ENCODE measurements at places on chromosomes 13 and 19. TPM values are rescaled to one million over a fixed set of nuclear protein-coding genes. Genes with fewer than 3 reads are reported as not detected.

Gene ZNF99
- not detected for total RNA-seq

Gene FUT6
- 0.55 TPM for total RNA-seq

Gene MBD3L3
- total RNA-seq: not detected

Gene SLC1A6
- total RNA-seq: 2.9 TPM

Gene PSG5
- 0.43 TPM for total RNA-seq

Gene CYP2A6
- not detected for total RNA-seq

Gene PTPRH
- 21.4 TPM for total RNA-seq

Gene CNN1
- total RNA-seq: 0.44 TPM

Gene TMEM259
- 155 TPM for total RNA-seq

Gene PDE4C
- total RNA-seq: 2.2 TPM

DNA sequence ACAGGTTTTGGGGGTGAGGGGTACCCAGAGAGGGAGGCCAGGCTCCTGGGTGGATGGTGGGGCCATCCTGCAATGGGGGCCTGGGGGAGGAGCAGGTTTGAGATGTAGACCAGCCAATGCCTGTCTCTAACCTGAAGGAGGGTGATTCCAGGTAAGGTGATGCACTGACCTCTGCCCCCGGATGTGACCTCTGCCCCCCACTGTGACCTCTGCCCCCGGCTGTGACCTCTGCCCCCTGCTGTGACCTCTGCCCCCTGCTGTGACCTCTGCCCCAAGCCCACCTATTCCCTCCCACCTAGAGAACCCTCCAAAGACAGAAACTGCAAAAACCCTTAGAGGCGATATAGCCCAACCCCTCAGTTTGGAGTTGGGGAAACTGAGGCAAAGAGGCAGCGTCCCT, 10.3 kb upstream of the SPACA4 start:
- DNase-seq: no peak

GRCh38 chr13:45604892-45605291, 10.6 kb downstream of the ERICH6B start:
- DNase-seq: no peak

DNA sequence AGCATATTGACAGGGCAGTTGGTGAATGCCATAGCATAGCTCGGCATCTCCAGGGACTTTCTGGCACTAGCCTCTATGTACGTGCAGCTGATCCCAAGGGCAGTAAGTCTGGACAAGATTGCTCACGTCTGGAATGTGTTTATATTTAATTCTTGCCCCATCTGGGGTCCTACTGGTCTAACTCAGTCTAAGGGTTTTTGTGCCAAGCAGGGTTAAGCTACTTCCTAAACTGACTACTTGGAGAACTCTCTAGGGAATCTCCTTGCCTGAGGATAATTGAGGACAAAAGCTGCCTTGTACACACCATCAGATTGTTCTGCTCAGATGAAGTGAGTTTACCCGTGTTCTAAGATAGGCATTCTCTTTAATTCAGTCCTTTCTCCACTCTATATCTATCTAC, 358.1 kb downstream of the MYO16 start:
- no peak for DNase-seq

GRCh38 chr19:10021863-10022262, 8.6 kb downstream of the RDH8 start:
- peak; percentile 25 for DNase-seq

DNA sequence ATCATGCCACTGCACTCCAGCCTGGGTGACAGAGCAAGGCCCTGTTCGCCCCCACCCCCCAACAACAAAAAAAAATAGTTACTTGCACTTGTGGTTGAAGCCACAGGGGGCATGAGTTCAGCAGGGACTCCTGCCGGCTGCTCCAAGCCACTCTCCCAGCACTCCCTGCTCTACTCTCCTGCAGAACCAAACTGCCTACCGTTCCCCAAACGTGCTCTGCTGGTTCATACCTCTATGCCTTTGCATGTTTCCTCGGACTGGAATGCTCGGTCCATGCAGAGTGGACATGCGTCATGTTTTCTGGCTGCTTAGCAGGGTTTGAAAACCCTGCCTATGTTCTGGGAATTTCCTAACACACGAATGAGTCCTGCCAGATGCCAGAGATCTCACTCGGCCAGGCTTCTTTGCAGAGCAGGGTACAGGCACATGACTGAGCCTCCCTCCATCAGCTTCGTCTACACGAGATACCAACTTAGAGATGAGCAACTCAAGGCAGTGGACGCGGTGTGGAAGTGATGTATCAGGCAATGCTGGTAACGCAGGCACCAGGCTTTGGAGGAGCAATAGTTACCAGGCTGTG, 8.5 kb upstream of the SLC25A15 start:
- no peak for DNase-seq

DNA sequence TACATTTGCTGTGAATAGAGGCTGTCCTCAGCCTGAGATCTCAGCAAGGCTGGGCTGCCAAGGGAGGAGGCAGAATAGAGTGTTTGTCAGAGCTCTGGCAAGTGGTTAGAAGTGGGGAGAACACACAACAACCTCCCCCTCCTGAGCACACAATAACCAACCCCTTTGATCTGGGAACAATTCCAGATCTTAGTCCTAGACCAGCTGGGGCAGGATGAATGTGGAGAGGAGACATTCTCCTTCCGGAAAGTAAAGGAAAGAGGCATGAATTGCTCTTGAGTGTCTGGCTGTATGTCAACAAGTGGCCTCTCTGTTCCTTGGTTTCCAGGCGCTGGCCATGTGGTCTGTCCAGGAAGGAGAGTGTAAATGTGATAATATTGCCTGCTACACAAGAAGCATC, 114.9 kb upstream of the TMTC4 start:
- DNase-seq: no peak

DNA sequence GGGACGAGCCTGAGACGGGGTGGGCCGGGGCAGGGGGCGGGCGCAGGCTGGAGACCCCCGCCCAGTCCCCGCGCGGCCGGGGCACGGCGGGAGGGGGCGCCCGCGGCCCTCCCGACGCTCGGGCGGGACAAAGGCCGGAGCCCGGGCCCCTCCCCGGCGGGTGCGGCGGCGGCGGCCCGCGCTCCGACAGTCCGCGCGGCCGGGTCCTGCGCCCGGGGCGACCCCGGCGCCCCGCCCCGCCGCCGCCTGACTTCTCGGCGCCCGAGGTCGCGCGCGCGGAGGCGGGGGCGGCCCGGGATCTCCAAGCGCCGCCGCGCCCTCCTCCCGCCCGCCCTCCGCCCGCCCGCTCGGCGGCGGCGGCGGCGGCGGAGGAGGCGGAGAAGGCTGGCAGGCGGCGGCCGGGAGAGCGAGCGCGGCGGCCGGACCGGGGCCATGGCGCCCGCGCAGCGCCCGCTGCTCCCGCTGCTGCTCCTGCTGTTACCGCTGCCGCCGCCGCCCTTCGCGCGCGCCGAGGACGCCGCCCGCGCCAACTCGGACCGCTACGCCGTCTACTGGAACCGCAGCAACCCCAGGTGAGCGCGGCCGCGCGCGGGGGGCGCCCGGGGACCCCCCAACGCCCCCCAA, at the start of gene EFNA2:
Gene EFNA2, plus strand, starts transcription at position 137 of the 624 bp plus-strand sequence. Its CDS starts 296 bp downstream, at position 433.
- DNase-seq: no peak

DNA sequence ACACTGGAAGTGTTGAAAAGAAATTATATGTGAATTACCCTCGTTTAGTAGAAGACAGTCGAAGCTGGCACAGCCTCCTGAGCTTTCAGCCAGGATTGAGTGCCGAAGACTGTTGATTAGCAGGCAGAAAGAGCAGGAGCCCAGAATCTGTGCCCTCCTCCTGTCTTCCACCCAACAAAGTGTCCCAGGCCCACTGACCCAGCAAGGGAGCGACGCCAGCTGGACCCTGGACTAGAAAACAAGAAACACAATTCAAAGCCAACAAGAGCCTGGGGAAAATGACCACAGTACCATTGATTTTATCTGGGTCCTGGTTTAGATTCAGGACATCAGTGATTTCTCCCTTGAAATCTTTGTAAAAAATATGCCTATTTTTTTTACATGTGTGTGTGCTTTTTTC, 120.7 kb downstream of the RXFP2 start:
- no peak for DNase-seq

DNA sequence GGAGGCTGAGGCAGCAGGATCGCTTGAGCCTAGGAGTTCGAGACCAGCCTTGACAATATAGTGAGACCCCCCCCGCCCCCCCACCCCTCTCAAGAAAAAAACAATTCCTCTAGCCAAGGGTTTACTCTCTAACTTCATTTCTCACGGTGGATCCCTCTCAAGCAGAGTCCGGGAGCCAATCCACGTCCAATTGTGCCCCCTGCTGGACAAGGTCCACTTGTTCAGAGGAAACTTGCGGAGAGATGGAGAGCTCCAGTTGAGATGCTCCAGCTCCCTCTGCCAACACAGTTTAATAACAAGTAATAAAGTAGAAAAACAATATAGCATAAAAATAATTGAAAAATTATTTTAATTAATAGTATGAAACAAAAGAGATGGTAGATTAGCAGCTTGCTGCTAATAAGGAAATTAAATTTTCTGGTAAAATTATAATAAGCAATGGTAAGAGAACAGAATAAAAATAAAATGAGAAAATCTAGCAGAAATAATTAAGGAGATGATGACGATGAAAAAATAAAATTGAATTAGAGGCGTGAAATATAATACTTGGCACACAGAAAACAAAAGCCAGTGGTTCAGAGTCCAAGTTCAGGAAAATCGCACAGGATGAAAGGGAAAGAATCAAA, 14.5 kb upstream of the SIGLEC14 start:
- peak; percentile 72 for DNase-seq

DNA sequence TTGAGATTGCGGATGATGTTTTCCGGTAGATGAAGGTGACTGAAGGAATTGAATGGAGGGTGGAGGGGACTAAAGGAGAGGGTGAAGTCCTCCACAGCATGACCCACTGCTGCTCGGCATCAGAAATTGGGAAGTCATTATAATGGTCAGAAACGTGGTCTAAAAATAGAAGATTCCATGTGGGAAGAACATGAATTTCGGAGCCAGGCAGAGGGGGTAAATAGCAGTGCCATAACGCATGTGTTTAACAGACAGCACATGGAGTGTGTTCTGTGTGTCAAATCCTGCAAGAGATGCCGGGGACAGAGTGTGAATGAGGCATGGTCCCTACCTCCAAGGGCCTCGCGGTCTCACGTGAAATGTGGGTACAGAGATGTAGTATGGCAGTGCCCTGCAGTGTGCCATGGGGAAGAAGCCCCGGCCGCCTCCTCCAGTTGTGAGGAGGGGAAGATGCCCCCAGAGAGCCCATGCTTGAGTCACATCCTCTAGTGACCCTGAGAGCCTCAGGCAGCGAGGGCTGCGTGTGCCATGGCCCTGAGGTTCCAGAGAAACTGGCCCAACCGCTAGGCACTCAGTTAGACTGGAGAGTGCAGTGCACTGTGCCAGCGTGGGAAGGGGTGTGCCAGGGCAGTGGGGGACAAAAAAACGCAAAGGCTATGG, 106.1 kb downstream of the COL4A2 start:
- DNase-seq: no peak

- no peak for DNase-seq
These were observed 13.4 kb upstream of the SLC44A2 start for GRCh38 chr19:10611907-10612306.

DNA sequence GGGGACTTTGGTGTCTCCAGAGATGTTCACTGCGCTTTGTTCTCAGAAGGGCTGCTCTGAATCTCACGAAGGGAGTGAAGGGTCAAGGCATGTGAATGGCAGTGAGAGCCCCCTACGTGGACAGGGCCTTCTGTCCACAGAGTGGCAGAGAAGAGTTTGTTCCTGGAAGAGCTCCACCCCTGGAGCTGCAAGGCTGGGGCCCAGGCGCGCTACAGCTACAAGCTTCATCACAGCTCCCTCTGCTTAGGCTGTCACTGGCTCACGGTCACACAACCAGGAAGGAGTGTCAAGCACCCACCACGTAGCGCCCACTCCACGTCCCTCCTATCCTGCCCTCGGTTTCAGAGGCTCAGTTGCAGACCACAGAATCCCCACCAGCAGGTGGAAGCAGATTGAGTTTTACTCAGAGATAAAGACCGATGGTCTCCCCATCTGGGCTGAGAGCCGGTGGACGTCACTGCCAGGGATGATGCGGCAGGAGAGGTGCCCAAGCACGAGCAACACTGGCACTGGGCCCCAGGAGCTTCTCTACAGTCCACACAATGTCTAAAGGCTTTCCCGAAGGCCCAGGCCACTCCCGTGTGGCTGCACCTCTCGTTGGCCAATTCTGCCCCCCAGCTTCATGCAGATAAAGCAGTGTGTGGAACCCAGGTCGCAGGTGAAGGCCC, 23.0 kb upstream of the TFDP1 start:
- DNase-seq: no peak

DNA sequence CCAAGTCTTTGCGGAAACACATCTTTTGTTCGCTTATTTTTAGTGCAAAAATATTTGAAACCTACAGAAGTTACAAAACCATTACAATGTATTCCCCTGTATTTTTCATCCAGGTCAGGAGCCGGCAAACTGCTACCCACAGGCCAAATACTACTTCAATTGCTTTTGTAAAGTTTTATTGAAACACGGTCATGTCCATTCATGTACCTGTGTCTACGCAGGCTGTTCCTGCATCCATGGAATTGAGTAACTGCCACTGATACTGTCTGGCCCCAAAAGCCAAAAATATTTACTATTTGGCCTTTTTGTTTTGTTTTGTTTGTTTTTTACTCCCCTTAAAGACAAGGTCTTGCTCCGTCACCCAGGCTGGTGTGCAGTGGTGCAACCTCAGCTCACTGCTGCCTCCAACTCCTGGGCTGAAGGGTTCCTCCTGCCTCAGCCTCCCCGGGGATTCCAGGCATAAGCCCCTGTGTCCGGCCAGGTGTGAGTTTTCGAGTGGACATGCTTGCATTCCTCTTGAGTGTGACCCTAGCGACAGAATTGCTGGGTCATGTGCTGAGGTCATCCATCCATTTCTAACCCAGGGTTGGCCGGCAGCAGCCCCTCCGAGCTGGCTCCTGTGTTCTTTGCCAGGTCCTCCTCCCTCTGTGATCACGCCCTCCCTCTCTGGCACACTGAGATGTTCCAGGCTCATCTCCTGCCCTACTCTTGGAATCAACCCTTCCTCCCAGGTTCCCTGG, 10.9 kb upstream of the S1PR4 start:
- DNase-seq: no peak

- DNase-seq: no peak
These were observed 38.2 kb upstream of the SIAH3 start for GRCh38 chr13:45889590-45890243.

DNA sequence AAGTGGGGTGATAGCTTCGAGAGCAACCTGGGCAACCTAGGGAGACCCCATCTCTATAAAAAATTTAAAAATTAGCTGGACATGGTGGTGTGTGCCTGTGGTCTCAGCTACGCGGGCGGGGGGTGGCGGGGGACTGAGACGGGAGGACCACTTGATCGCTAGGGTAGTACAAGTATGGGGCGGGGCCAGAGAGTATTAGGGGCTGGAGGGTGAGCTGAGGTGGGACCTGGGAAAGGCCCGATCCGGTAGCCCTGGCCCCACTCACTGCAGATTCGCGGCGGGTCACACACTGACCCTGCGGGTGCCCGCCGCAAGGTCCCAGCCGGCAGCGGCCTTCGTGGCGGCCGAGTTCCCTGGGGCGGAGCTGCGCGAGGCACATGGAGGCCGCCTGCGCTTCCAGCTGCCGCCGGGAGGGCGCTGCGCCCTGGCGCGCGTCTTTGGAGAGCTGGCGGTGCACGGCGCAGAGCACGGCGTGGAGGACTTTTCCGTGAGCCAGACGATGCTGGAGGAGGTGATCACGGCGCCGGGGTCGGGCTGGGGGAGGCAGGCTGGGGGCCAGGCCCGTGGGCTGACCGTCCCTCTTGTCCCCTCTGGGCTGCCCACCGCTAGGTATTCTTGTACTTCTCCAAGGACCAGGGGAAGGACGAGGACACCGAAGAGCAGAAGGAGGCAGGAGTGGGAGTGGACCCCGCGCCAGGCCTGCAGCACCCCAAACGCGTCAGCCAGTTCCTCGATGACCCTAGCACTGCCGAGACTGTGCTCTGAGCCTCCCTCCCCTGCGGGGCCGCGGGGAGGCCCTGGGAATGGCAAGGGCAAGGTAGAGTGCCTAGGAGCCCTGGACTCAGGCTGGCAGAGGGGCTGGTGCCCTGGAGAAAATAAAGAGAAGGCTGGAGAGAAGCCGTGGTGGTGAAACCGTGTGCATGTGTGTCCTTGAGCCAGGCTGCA, 2.0 kb upstream of the ARHGAP45 start:
- no peak for DNase-seq
